Activated CD8-positive, alpha-beta memory T cell treated with anti-CD3 and anti-CD28 coated beads for 24 hours (primary cell): ENCODE measurements at places on chromosomes 12 and 14.

GRCh38 chr12:15532364-15532977, 210.2 kb downstream of the PTPRO start:
- no peak for DNase-seq

GRCh38 chr12:68290126-68290525, 36.7 kb upstream of the IL22 start:
- DNase-seq: no peak

DNA sequence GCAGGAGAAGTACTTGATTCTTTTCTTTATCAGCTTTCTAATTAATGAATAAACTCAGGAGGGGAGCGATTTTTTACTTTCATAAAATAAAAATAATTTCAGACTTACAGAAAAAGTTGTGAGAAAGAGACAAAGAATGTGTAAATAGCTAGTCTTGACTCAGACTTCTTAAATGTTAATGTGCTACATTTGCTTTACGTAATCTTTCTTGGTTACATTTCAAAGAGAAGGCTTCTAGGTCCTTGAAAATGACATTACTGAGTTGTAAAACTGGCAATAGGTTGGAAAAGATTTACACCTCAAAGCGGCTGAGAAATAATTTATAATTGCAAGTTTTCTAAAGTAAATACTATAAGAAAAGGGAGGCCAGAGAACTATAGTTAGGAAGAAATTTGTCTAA, 28.6 kb downstream of the GABARAPL1 start:
- no peak for DNase-seq

DNA sequence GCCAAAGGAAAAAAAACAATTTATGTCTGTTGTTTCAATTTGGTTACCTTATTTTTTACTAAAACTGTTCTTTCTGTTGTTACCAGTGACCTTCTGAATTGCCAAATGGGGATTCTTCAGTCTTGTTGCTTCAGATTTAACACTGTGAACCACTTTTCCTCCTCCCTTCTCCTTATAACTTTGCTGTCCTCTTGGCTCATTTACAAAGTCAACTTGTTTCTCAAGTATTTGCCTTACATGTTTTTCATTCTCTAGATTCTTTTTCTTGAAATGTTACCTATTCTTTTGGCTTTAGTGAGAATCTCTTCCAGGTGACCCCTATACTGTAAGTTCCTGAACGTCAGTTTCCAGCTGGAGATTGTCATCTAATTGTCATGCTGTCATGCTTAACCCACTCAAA, 19.4 kb downstream of the FUT8 start:
- no peak for DNase-seq

DNA sequence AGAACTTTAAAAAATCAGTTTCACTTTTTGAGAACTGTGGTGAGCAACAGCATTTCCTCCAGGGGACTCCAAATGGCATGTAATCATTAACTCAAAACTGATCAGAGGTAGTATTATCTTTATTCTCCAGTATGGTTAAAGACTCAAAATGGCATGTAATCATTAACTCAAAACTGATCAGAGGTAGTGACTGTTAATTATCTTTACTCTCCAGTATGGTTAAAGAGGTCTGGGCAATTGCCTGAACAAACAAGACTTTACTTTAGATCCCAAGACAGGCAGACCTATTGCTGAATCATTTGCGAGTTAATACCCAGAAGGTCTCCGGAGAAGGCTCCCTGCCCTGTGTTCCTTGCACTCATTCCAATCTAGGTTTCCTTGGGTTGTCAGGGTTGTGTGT, 6.6 kb upstream of the ACADS start:
- DNase-seq: no peak

DNA sequence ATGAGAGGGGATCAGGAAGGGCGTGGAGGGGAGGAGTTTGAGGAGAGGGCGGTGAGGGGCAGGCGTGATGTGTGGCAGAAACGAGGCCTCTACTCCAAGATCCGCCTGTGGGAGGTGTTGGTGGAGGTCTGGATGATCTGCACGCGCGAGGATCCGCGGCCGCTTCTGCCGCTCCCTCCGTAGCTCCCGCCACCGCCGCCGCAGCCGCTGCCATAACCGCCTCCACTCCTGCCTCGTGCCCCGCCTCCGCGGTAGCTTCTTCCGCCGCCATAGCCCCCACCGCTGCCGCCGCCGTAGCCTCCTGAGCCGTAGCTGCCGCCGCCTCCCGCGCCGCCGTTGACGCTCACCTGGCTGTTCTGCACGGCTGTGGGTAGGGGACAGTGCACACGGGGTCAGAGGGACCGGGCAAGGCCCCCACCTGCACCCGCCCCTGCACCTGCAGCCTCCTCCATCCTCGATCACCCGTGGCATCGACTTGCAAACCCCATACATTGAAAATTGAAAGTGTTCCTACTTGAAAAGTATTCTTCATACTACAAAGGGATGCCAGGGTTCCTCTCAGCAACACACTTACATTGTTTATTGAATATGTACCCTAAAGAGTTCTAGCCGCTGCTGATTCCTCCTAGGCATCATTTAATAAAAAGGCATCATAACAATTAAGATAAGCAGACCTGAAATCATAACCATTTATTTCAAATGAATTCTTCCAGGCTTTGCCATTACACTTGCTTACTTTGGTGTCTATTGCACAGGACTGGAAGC, 11.1 kb upstream of the KRT1 start:
- peak; percentile 75 for DNase-seq

DNA sequence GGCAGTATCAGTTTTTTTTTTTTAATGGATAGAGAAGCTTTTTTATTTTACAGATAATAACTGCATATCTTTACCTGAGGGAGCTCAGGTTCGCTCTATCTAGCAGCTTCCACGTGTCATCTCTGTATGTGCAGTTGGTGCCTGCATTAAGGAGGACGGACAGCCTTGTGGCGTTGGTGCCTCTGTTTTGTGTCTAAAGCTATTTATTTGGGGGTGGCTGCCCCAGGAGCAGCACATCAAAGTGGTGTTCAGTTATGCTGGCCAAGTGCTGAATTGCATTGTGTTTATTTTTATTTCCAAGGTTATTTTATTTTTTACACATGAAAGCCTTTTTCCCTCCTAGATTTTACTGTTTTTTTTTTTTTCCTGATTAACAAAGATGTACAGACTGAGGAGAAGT, 59.7 kb downstream of the RASSF3 start:
- no peak for DNase-seq

DNA sequence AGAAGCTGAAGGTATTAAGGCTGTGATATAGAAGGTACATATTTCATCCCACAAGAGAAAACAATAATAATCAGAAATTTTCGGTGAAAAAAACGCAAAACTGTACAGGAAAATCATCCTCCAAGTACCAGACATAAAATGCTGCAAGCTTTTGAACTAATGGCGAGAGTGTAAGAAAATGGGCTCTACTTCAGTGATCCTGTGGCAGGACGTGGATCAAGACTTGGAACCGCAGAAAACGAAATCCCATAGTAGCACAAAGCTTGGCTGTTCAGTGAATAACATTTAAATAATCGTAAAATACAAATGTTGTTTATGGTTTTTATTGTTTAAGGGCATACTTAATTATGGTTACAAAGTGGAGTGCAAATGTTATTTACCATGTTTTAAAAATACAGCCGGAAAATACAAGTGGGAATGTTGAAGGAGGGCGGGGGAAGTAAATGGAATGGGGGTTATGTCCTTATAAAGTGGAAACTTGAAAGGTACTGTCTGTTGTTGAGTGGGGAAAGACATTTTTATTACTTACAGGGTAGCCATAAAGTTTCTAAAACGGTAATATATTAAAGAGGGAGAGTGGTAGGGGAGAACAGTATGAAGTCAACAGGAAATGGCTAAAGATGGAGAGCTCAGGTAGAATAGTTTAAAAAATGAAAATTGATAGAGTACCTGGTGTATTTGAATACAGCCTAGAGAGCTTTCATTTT, 1.1 kb downstream of the SMIM10L1 start:
- no peak for DNase-seq

- DNase-seq: no peak
These were observed 17.9 kb downstream of the KRT76 start for GRCh38 chr12:52759218-52759617.

GRCh38 chr12:49874142-49874897, 29.4 kb downstream of the FAIM2 start:
- no peak for DNase-seq

DNA sequence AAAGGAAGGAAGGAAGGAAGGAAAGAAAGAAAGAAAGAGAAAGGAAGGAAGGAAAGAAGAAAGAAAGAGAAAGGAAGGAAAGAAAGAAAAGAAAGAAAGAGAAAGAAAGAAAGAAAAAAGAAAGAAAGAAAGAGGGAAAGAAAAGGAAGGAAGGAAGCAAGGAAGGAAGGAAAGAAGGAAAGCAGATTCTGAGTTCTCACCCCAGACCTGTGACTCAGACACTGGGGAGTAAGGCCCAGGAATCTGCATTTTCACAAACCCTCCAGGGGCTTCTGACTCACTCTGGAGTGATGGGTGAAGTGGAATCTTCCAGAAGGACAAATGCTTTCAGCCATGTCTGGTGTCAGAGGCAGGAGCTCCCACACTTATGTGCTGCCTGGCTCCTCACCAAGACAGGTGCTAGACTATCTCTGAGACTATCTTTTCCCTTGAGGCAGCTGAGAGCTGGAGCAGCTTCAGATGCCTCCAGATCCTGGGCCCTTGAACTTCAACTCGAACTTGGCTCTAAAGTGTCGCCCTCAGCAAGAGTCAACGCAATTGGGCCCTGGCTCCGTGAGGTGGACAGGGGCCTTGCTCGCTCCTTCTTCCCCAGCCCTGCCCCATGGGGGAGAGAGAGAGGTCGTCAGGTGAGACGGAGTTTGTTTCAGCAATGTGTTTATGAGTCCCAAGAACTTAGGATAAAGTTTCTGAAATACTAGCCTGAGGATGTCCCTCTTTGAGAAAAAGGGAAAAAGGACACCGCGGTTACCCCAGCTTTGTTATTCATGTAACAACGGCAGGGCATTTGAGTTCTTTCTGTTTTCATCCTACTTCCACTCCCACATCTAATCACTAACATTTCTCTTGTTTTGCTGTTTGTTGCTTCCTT, 19.8 kb upstream of the SCARB1 start:
- no peak for DNase-seq

DNA sequence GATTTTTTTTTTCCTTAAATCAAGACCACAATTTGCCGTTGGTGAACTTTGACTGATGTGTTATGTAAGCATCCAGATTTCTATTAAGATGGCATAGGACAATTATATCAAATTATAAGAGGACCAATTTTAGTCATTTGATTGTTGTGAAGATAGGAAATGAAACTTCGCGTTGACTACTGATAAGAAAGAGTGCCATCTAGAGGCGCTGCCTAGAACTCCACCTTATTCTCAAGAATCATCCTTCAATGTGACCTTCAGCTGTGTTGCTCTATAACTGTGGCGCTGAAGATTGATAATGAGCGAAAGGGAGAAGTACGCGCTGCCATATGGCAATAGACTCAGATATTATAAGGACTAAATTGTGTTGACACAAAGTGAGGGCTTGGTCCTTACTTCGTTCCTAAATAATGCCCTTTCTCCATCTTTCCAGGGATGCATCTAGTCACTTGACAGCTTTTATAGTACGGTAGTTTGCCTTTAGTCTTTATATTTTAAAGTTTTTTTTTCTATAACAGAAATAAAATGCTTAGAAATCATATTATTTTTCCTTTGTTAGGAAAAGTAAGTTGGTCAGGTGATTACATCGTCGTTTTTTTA, 350.8 kb upstream of the STXBP6 start:
- DNase-seq: no peak

DNA sequence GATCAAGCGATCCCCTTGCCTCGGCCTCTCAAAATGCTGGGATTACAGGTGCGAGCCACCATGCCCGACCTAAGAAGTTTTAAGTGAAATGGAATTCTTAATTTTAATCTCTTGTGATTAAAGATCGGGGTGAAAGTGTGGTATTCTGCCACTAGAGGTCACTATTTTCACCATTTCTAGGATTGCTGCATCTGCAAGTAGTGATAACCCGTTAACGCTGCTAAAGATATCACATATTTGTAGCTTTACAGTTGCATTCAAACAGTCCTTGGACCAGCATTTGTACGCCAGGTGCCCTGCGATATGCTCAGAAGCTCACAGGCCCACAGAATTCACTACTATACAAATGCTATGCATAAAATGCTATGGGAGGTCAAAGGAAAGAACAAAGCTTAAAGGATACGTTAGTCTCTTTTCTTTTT, 19.3 kb downstream of the CCDC62 start:
- peak; percentile 69 for DNase-seq

GRCh38 chr14:102318781-102319276, 717 bp upstream of the ZNF839 start:
- DNase-seq: no peak

- DNase-seq: no peak
These were observed 814.5 kb downstream of the RPS29 start for GRCh38 chr14:48771717-48772116.

DNA sequence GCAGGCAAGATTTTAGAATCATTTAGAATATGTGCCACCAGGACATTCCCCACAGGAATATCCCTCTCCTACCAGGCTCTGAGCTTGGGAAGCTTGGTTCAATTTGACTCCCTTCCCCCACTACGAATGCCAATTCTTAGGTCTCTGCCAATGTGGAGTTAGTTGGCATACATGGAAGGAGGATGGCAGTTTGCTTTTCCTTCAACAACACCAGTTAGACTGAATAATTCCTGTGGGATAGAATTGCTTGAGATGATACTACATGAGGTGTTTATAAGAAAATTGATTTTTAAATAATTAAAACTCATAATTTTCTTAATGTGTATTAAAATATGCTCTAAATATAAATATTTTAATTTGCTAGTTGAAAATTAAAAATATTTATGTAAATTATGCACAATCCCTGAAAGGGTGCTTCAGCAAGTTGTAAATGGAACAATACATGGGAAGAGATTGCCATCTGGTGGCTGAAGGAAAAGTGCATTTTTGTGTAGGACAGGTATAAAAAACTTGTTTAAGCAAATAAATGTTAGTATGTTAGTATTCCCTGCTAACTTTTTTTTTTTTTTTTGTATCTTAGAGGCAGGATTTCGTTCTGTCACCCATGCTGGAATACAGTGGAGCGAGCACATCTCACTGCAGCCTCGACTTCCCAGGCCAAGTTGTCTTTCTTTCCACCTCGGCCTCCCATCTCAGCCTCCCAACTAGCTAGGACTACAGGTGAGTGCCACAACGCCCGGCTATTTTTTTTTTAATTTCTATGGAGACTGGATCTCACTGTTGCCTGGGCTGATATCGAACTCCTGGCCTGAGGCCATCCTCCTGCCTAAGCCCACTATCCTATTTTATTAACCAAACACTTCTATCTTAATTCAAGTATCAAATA, 25.8 kb upstream of the STRAP start:
- DNase-seq: no peak

GRCh38 chr14:42027271-42027670, 420.6 kb downstream of the LRFN5 start:
- DNase-seq: no peak

- DNase-seq: no peak
These were observed 331.1 kb upstream of the FKBP4 start for GRCh38 chr12:2463719-2464118.

GRCh38 chr14:95320078-95320895, 579 bp upstream of the CLMN start:
- DNase-seq: no peak

DNA sequence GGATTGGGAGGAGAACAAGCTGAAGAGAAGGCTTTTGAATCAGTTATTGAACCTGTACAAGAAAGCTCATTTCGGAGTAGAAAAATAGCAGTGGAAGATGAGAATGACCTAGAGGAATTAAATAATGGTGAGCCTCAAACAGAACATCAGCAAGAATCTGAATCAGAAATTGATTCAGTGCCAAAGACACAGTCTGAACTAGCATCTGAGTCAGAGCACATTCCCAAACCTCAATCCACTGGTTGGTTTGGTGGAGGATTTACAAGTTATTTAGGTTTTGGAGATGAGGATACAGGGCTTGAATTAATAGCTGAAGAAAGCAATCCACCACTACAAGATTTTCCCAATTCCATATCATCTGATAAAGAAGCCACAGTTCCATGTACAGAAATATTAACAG, 13.5 kb downstream of the MIA2 start:
- no peak for DNase-seq

GRCh38 chr12:28316049-28316448, 125.8 kb downstream of the CCDC91 start:
- DNase-seq: no peak
